ENCODE measurements at places on chromosomes 6 and 20.

DNA sequence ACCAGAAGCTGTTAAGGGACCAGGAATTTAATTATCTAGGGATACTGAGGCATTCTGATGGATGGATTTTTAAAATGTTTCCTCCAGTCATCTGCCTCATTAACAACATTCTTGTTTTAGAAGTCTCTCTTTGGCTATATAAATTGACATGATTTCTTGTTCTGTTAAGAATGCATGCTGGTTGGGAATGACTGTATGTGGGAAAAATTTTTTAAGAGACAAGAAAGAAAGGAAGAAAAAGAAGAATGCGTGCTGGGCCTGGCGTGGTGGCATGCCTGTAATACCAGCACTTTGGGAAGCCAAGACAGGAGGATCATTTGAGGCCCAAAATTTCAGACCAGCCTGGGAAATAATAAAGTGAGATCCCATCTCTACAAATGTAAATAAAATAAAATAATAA is 203.6 kb downstream of the GJA1 start:
- DNase-seq, result no peak

DNA sequence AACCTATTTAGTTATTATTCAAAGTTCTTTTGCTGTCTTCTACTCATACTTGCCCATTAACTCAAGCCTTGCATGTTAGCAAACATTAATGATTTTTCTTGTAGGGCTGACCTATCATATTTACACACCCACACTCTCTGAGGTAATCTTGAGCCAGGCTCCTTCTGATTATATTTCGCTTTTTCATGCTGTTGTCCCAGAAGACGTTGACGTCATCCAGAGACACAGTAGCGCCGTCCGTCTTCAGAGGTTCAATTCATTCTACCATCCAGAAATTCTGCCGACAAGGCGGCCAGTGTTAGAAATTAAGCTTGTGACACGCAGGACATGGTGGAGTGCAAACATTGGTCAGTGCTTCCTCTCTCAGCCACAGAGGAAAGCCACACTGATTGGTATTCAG is 584.7 kb downstream of the BMP2 start:
- DNase-seq, result no peak

- no peak for DNase-seq
These were observed 82.5 kb upstream of the OGFRL1 start for GRCh38 chr6:71206089-71206488.

DNA sequence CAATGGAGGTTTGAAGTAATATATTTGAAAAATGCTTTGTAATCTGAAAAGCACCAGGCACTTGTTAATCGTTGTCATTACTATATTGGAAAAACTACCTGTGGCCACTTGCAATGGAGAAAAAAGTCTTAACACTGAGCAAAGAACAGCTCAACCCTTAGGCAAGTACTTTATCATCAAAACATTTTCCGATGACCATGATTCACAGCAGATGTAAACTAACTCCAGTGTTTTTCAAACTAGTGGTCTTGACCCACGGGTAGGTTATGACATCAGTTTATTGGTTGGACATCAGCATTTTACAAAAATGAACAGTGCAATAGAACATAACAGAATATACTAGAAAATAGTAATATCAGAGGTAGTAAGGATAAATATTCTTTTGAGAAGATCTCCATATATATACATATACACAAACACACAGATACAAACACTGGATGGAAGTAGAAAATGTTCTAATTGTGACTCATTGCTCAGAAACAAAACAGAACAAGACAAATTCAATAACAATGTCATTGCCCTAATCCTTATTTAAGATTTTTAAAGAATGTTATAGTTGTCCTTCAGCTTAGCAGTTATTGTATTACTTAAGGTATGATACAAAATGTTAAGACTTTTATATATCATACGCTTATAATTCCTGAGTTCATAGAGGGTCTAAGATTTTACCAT is 123.0 kb downstream of the PLCB1 start:
- DNase-seq, result no peak

- DNase-seq, result no peak
These were observed 275.1 kb upstream of the IMPG1 start for GRCh38 chr6:76347539-76347938.

DNA sequence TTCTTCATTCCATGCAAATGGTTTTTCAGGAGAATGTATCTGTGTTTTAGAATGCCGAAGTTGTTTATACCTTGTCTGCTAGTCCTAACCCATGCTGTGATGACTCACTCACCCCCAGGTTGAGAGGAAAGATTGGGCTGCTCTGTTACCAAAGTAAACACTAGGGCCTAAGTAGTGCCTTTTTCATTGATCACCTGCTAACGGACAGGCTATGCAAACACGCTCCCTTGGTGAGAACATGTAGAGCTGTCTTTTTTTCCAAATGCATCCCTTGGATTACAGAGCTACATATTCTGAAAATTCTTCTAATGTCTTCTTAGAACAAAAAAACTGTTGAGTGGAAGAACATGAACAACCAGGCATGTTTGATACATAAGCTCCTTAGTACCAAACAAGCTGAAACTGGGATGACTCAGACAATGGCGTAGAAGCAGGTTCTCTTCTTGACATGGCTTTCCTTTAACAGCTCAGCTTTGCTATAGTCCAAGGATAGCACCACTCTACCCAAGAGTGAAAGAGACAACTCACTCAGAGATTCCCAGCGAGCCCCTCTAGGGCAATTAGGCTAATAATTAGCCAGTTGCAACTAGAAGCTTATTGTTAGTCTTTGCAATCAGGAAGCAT is 20.5 kb downstream of the PERP start:
- DNase-seq, result no peak

DNA sequence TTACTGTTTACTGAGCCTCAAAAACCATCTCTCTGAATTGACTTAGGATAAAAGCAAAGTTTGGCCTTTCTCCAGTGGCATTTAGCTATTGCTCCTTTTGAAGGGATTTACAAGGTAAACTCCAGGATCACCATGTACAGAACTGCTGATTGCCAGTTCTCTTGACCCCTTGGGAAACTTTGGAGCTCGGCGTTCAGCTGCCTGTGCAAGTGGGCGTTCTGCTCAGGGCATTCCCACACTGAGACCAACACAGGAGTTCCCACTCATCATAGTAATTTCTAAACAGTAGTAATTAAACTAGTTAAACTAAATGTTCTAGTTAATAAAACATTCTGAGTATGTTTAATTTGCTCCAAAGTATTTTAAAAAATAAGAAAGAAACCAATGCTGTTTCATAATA is 14.9 kb downstream of the KCNQ5 start:
- DNase-seq, result no peak

DNA sequence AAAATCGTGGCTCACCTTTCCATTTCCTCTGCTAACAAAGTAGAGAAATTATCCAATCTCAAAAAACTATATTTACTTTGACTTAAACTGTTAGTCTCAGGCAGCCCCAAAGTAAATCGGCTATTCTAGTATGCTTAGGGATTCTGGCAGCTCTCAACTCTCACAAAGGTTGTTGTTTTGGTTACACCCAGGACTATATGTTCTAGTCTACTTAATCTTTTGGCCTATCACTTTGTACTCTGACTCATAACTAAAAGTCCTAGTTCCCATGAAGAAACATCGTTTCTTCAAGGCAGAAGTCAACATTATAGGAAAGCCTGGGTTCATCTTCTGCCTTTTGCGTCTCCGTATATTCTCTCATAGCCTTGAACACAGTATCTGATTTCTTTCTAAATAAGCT is 42.3 kb downstream of the MYLK4 start:
- no peak for DNase-seq
